ENCODE measurements at places on chromosomes 7 and 10. TPM values are rescaled to one million over a fixed set of nuclear protein-coding genes. Genes with fewer than 3 reads are reported as not detected.

MLXIPL gene
- total RNA-seq: 3.7 TPM

TBL2 gene
- total RNA-seq: 50.4 TPM

CHCHD3 gene
- 70.4 TPM for total RNA-seq

- DNase-seq: no peak
Observed at GRCh38 chr7:158447506-158448171, 140.0 kb downstream of the PTPRN2 start.

DNA sequence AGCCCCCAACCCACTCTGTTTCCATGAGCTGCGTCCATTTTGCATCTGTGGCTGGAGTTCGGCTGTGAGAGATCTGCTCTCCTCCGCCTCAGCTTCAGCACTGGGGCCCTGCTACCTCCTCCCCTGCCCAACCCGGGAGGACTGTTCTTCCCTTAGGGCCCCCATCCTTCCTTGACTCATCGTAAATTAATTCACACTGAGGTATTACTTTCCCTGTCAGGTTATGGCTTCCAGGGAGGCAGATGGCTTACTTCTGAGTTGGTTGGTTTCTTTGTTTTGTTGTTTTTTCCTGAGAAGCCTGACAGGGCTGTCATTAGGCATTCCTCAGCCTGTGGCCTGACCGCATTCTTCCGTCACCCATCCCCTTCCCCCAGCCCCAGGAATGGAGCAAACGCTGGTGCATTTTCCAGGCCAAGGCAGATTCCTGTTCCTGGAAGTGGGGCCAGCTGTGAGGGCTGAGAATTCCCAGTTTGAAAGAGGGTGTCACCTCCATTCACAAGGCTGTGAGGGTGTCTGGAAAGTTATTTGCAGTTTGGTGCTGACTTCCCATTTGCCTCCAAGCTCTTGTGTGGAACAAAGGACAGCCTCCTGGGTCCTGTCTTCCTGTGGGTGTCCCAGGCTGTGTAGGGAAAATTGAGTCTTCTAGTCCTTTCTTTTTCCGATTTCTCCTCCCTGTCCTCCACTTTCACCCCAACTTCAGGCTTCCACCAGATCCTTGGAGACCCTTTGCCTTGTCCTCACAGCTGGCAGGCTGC lies 11.7 kb downstream of the CPA5 start:
- DNase-seq: peak; percentile 52

- DNase-seq: no peak
Observed at GRCh38 chr7:154427533-154427932, 375.3 kb downstream of the DPP6 start.

DNA sequence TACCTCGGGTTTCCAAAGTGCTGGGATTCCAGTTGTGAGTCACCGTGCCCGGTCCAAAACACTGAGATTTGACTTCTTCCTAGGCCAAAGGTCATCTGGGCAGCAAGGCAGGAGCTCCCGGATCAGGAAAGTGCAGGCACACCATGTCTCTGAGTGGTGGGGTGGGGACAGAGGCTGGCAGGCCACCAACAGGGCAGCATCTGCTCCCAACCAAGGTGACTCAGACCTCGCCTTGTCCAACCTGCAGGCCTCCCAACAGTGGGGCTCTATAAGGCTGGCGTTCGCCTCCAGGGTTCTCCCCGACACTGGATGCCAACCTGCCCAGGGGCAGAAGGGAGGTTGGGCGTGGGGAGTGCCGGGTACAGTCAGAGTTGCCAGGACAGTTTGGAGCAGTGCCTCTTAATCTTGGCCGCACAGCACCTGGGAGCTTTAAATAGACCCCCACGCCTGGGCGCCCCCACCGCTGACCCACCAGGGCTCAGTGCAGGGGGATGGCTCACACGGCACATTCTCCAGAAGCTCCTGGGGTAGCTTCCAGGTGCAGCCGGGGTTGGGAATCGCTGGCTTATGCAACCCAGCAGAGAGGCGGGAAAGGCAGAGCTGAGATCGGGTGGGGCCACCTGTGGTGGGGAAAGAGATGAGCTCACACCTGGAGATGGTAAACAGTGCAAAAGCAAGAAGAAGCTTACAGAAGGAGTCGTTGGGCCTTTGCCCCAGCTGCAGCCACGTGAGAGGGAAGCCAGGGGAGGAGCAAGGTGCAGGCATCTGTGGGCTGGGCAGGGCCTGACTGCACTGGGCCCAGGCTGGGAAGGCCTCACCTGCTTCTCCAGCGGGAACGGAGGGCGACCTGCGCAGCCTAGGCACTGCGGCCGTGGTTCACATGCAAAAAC lies 10.9 kb downstream of the CALML5 start:
- DNase-seq: no peak

GRCh38 chr7:2169923-2170575 lies 62.7 kb downstream of the MAD1L1 start:
- no peak for DNase-seq

- no peak for DNase-seq
Observed at GRCh38 chr10:15208221-15208620, 39.7 kb upstream of the NMT2 start.

All from thyroid gland (tissue), 4 donors.